ENCODE measurements at places on chromosomes 6 and 20.

DNA sequence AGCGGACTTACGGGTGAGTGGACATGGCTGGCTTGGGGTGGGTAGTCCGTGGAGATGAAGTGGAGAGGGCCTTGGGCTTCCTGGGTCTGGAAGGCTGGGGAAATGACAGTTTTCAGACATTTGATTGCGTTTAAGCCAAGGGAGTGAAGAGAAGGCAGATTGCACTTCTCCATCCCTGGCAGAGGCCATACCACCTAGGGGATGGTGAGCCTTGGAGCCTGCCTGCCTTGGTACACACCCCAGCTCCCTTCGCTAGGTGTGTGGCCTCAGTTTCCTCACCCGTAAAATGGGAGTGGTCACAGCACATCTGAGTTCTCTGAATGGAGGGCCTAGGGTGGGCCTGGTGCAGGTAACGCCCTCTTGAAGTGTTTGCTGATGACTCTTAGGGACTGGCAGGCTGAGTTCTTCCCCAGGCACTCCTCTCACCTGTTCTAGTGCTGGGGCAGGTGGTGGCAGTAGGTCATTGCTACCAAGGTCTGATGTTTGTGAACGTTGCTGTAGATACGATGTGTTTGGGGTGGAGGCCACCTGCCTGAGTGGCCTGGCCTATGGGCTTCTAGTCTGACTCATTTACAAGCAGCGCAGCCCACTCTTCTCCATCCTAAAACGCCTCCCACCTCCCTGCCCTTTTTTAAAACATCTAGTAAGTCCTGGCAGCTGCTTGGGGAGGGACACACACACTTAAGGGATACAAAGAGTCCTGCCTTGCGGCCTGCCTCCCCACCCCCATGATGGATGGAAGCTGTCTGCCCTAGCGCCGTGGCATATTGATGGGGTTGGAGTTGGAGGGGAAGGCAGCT is 2.3 kb downstream of the RBM38 start:
- DNase-seq, result no peak

GRCh38 chr20:44772636-44773035 is 27.0 kb downstream of the KCNK15 start:
- DNase-seq, result no peak

- DNase-seq, result no peak
These were observed 13.3 kb upstream of the CDKN1A start for GRCh38 chr6:36665180-36665579.

DNA sequence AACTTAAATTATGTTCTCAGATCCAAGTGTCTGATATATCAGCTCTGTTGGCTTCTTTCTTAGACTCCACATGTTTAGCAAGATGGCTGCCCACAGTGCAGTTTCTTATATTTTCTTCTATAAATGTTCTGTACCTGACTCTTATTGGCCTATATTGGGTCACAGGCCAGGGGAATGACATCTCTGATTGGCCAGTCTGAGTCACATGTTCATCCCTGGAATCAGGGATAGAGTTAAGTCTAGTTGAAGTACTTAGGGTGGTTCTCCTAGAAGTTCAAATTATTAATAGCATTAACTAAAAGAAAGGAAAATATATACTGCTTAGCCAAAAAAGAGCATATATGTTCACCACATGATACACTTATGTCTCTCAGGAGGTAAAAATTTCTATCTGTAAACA is 105.3 kb upstream of the SLC22A16 start:
- DNase-seq, result no peak

DNA sequence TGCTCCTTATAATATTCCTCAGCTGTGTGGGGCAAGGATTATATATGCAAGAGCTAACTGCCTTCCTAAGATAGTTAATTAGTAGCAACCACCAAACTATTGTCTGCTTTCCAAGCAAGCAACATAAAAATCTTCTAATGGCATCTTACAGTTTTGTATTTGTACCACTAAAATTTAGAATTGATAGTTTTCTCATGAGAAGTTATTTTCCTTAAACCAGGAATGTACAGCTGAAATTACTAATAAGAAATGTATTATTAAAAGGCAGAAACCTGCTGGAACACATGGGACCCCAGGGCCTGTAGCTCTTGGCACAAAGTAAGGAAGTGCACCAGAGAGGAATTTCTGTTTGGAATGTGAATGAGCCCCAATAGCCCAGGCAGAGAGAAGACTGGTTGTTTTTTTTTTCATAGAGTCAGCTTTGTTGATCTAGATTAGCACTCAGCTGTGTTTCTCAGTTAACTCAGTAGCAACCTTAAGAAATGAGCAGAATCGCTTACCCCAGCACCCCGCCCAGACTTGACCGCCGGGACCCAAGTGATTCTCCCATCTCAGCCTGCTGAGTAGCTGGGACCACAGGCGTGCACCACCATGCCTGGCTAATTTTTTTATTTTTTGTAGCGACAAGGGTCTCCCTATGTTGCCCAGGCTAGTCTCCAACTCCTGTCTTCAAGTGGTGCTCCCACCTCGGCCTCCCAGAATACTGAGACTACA is 2.6 kb downstream of the MGME1 start:
- DNase-seq, result no peak

DNA sequence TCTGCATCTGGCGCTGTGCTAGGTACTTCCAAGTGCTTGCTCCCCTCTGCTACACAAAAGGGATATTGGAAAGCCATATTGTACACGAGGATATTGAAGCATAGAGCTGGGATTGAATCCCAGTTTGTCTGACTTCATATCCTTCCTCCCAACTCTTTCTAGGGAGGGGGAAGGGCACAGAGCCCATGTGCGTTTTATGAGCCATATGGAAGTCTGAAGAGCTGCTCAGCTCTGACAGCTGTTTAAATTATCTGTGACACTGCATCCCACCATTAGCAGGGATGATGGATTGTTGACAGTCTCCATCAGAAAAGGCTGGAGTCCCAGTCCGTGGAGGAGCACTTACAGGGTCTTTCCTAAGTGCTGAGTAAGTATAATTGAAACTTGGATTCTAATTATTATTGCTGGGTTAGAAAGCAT is 18.4 kb downstream of the TIAM2 start:
- no peak for DNase-seq

GRCh38 chr6:37523412-37523811 is 23.7 kb upstream of the CCDC167 start:
- DNase-seq, result no peak

DNA sequence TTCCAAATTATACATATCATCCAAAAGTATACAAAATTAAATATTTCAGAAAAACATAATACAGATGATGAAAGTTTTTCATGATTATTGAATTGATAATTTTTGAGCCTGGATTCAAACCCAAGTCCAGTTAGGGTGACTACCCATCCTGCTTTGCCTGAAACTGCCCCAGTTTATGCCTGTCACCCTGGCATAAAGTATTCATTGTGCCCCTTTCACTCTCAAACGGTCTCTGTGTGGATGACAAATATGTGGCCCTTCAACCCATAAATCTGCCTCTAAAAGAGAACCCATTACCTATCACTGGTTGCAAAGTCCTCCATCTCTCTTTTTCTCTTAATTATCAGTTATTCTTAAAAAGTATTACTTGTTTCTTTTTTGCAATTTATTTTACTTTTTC is 553.7 kb upstream of the JARID2 start:
- no peak for DNase-seq

DNA sequence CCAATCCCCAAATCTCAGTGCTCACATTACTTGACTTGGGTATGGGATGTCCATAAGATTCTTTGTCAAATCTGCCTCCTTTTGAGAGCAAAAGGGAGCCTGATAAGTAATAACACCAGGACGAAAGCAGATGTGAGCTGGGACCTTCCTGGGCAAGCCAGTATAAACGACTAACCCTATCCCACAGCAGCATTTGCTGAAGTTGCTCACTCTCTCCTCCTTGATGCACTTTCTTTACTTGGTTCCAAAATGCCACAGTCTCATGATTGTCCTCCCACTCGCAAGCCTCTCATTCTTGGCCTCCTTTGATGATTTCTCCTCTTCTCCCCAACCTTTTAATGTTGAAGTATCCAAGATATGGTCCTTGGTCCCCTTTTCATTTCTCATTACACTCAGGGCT is 44.7 kb upstream of the TAGAP start:
- no peak for DNase-seq

GRCh38 chr6:4250645-4251044 is 115.3 kb upstream of the ECI2 start:
- no peak for DNase-seq

- no peak for DNase-seq
These were observed 762.4 kb upstream of the SLC35B3 start for GRCh38 chr6:9197726-9198125.

DNA sequence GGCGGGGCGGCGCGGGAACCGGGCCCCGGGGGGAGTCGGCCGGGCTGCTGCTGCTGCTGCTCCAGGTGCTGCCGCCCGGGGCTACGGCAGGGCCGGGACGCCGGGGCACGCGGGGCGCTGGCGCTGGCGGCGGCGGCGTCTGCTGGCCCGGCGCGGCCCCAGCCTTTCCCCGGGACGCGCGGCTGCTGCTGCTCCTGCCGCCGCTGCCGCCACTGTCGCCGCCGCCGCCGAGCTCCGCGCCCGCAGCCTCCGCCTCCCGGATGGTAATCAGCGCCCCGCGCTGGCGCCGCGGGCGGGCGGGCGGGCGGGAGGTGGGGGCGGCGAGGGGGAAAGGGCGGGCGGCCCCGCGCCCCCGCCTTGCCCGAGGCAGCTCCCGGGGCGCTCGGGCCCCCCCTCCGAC is 306 bp downstream of the EBF4 start:
- no peak for DNase-seq

GRCh38 chr6:98384801-98385200 is 449.6 kb upstream of the POU3F2 start:
- DNase-seq, result no peak

DNA sequence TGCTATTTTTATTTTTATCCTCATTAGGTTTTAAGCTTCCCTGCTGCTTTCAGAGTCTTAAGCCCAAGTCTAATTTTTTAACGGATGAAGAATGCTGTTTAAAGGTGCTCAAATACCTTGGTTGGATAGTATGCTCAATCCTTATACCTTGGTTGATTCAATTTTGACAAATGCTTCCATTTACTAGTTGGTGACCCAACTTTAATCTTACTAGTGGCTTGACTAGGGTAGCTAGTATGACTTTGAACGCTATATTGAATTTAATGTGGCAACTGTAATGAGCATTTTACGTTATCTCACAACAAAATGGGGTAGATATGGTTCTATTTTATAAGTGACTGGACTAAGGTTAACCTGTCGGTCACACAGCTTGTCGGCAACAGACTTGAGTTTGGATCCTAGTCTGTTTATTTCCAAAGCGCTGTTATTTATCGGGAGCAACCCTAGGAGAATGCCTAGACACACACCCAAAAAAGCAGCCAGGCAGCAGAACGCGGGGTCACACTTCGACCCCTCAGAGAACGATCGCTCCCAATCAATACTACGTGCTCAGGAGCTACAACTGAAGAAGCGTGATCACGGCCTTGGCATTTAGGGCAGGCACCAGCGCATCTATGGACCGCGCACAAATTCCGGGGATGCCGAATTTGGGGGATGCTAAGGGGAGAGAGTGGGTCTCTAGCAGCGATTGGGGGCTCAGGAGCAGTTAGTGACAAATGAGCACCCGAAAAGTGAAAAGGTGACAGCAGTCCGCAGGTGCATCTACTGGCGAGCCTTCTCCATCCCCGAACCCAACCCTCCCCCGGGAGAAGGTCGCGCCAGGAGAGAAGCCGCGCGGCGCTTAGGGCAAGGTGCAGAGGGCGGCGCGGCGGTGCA is 586 bp upstream of the ALDH5A1 start:
- DNase-seq, result no peak

DNA sequence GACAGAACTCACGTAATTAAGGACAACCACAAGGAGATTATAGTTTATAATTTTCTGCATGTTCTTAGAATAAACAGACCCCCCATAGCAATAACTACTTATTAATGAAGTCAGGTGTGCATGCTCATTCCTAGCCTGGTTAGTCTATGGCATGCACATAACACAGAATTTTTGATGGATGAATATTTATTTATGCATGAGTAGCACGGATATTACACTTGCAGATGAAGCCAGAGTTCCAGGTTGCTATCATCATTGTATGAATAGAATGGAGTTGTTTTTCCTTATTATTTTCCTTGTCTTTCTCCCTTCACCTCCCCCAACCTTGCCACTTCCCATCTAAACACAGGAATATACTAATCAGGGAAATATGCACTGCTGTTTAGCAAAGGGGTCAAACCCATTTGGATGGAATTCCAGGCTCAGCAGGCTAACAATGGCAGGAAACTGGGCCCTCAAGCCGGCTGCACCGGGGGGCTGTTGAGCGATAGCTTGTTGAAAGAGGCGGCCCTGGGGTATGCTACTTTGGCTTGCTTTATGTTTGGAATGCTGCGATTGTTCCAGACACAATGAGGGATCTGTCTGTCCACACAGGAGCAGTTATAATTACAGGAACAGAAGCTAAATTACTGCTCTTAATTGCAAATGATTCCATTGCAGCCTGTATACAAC is 112.6 kb downstream of the TMEM170B start:
- no peak for DNase-seq

- DNase-seq, result no peak
These were observed 131.0 kb downstream of the DOK5 start for GRCh38 chr20:54606380-54606779.

DNA sequence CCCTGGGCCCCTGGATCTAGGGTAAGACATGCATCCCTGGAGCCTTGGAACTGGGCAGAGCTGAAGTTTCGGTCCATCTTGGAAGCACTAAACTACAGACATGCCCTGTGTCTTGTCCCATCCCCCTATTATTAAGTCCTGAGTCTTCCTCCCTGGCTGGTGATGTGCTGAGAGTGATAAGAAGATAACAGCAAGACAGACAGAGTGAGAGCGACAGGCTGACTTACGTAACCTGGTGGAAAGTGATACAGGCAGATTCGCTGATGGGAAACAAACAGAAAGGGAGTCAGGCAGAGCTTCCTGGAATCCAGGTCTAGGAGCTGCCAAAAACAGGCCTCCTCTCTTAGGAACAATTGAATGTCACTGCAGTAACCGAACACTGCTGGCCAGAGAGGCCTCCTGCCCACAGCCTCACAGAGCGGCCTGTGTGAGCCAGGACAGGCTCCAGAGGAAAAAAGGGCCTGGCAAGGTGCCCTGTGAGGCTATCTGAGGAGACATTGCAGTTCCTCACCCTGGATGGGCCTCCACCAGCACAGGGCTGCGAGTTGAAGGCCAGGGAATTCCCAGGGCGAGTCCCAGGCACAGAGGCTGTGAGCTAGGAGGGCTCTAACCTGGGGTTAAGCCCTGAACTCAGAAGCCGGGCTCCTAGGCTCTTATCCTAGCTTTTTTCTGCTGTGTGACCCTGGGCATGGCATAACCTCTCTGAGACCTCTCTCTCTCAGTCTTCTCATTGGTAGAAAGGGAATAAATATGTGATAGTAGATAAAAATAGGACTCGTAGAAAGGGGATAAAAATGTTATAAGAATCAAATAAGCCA is 34.2 kb upstream of the B4GALT5 start:
- DNase-seq, result peak; percentile 18

DNA sequence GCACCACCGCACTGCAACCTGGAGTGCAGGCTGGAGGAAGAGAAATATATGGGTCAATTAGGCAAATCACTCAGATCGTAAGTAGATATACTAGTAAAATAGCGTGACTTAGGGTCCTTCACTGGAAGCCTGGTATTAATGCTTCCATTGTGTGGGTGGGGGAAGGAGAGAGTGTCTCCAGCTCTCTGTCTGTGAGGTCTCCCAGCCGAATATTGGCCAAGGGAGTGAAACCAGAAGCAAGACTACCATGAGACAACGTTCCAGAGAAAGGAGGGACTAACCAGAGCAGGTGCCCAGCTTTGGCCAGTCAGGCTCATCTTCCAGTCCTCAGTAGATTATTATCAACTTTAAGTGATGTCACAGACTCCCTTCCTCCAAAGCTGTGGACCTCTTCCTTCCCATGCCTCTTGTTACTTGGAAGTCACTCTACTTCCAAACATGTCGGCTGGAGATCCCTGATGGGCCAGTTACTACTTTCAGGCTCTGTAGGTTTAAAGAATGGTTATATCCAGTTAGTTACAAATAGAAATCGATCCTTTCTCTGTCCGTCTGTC is 28.8 kb downstream of the MTHFD1L start:
- DNase-seq, result no peak

- DNase-seq, result no peak
These were observed 83.3 kb upstream of the NHSL1 start for GRCh38 chr6:138582573-138582972.
